ENCODE measurements at places on chromosomes 7 and 10.
A peak's percentile ranks its signal among the peaks of the same experiment; 100 is the strongest.

GRCh38 chr7:157432957-157433576 is 96.3 kb downstream of the DNAJB6 start:
- peaks cover 16% of the 10 kb centered on the region for H3K4me1 ChIP-seq
- no peaks in the 10 kb centered on the region for H3K36me3 ChIP-seq
- H3K4me3 ChIP-seq, result peak overlapping the region; percentile 76
- H3K27me3 ChIP-seq, result no peaks in the 10 kb centered on the region
- peak overlapping the region; percentile 47 for H3K27ac ChIP-seq
- peak; percentile 30 for DNase-seq

DNA sequence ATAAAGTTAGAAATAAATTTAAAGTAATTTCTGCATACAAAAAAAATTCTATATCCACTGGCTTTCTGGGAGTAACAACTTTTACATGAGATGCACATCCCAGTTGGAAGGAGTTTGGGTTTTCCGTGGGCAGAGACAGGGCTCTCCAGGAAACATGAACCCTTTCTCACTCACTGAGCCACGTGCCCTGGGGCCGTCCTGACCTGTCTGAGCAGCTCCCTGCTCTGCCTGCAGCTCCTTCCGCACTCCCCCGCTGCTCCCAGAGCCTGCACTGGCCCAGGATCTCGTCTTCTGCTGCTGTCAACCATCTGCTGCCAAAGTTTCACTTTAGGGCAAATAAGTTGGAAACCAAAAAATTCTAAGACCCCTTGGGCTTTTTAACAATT is 169.1 kb downstream of the DIP2C start:
- no peak overlapping the region for H3K27ac ChIP-seq
- H3K36me3 ChIP-seq, result no peaks in the 10 kb centered on the region
- no peak for DNase-seq
- peaks cover 3% of the 10 kb centered on the region for H3K27me3 ChIP-seq

GRCh38 chr10:124351481-124352220 is 67.1 kb downstream of the OAT start:
- H3K27ac ChIP-seq, result no peak overlapping the region
- peaks cover 10% of the 10 kb centered on the region for H3K4me1 ChIP-seq
- H3K36me3 ChIP-seq, result no peaks in the 10 kb centered on the region
- H3K4me3 ChIP-seq, result no peak overlapping the region

DNA sequence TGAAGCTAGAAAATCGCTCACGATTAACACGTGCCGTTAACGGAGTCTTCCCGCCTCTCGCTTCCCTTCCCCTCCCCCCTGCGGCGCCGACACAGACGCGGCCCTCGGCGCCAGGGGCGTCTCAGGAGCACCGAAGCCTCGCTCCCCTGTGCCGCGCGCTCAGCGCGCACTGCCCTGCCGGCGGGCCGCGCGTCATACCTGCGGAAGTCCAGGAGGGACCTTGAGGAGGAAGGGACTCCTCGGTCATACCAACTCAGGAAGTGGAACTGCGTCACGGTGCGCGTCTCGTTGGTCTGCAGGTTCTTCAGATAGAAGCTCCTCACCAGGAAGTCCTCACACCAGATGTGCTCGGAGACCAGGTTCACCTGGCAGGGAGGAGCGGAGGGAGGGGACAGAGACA is 239.6 kb downstream of the DNAJB6 start:
- peaks cover 7% of the 10 kb centered on the region for H3K27me3 ChIP-seq
- H3K4me3 ChIP-seq, result peak overlapping the region; percentile 78
- H3K4me1 ChIP-seq, result peaks cover 25% of the 10 kb centered on the region
- H3K36me3 ChIP-seq, result no peaks in the 10 kb centered on the region
- peak; percentile 55 for DNase-seq
- peak overlapping the region; percentile 89 for H3K27ac ChIP-seq

GRCh38 chr7:31734456-31734855 is 47.4 kb downstream of the PPP1R17 start:
- no peak for DNase-seq
- no peaks in the 10 kb centered on the region for H3K27me3 ChIP-seq
- H3K4me3 ChIP-seq, result no peak overlapping the region
- H3K4me1 ChIP-seq, result no peaks in the 10 kb centered on the region
- H3K27ac ChIP-seq, result no peak overlapping the region

DNA sequence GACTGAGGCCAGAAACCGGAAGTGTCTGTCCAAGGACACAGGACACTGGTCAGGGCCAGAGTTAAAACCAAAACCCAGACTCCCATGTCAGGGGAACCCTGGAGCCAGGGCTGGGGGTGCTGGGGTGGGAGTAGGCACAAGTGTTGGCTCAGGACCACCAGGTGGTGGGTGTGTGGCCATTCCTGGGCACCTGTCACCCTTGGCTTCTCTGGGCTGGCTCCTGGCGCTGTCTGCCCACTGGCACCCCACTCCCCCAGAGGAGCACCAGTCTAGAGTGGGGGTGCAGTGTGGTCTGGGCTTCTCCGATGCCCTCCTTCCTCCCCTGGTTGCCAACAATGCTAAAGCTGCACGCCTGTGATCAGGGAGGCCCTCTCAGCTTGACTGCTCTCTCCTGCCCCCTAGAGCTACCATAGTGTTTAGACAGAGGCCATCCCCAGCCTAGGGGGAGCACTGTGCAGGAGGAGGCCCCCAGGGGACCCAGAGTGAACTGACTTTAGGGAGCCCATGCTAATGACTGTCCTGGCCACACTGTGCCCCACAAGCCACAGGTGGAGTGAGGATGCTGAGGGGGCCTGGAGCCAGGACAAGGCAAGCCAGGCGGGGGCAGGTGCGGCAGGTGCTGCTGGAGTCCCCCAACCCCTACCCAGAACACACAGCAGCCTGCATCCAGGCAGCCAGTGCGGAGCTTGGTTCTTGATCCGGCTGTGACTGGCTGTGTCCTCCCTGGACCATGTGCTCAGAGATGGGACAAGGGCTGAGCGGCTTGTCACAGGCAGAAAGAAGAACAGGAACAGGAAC is 11.0 kb downstream of the RASGEF1A start:
- H3K4me1 ChIP-seq, result no peaks in the 10 kb centered on the region
- H3K4me3 ChIP-seq, result no peak overlapping the region
- no peaks in the 10 kb centered on the region for H3K27me3 ChIP-seq
- no peak for DNase-seq
- H3K27ac ChIP-seq, result peak overlapping the region; percentile 32

DNA sequence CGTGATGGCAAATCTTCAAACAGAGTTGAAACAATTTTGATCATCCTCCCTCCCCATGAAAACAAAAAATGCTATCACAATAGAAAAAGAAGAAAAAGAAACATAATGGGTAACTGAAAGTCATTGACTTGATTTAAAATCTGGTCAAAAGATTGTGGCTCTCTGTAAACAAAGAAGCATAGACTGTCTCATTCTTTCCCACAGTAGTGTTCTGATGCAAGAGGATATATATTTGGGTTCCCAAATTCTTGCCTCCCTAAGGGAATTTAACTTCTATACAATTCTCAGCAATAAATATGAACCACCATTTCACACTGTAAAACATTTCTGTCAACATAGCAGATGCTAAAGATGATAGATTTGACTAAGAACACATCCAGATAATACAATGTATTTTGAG is 32.8 kb upstream of the MEOX2 start:
- H3K27ac ChIP-seq, result no peak overlapping the region
- DNase-seq, result no peak
- no peaks in the 10 kb centered on the region for H3K36me3 ChIP-seq
- no peak overlapping the region for H3K4me3 ChIP-seq
